ENCODE measurements at places on chromosomes 12 and 14. TPM values are rescaled to one million over a fixed set of nuclear protein-coding genes. Genes with fewer than 3 reads are reported as not detected.

DNA sequence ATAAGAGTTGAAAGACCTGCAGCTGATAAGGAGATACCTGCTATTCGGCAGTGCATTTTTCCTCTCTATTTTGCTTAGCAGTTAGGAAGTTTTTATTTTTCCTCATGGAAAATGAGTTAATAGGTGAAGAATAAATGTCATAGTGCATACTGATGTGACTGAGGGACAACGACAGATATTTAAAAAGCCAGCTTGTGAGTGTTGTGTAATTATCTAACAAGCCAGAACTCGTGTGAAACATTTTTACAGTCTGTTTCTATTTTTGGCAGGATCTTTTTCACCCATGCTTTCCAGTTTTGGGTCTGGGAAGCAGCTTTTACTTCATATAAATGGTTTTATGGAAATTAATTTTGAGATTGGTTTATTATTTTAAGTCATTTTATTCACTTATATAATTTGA is 2.9 kb downstream of the FBXO34 start:
- DNase-seq = no peak

- peak; percentile 68 for DNase-seq
These were observed 33.6 kb downstream of the CMKLR1 start for GRCh38 chr12:108305520-108305919.

GRCh38 chr12:131757111-131757510 is 46.2 kb downstream of the SFSWAP start:
- no peak for DNase-seq

The CDKL1 gene
- 15.3 TPM for total RNA-seq

The HOXC13 gene
- total RNA-seq = not detected

The ATL1 gene
- total RNA-seq = 1.1 TPM

The REC8 gene
- total RNA-seq = 48.3 TPM

The TCL1A gene
- not detected for total RNA-seq

The ENDOU gene
- total RNA-seq = not detected
